ENCODE measurements at places on chromosomes 12 and 14.

DNA sequence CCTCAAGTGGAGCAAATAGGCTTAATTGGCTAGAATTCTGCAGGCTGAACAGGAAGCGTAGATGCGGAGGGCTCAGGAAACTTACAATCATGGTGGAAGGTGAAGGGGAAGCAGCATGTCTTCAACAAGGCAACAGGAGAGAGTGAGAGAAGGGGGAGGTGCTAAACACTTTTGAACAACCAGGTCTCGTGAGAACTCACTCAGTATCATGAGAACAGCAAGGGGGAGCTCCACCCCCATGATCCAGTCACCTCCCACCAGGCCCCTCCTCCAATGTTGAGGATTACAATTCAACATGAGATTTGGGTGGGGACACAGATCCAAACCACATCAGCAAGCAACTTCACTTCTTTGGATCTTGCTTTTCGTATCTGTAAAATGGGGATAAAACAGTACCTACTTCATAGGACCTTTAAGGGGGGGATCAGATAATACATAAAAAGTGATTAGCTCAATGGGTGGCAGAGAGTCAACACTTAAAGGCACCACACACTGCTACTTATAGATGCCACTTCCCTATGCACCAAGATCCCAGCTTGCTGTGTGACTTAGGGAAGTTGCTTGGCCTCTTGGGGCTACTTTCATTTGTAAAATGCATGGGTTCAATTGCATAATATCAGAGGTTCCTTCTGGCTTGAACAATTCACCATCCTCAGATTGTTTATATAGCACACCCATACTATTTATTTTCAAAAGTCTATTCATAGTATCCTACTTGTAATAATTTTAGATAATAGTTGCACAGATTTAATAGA lies 184.8 kb upstream of the RPH3A start:
- DNase-seq: no peak

DNA sequence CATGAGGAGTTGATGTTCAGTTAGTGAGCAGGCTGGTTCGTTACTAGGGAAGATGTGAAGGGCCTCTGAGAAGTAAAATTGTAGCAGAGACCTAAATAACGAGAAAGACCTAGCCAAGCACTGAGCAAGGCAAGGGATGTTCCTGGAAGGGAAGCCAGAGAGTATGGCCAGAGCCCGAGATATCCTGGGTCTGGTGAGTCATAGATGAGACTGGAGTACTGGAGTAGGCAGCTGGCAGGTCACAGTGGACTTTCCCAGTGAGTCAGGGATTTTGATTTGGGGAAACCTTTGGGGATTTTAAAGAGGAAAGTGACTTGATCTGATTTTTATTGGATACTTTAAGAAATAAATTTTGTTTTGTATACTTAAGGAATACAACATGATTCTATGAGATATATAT lies 369.0 kb downstream of the DIO2 start:
- no peak for DNase-seq

DNA sequence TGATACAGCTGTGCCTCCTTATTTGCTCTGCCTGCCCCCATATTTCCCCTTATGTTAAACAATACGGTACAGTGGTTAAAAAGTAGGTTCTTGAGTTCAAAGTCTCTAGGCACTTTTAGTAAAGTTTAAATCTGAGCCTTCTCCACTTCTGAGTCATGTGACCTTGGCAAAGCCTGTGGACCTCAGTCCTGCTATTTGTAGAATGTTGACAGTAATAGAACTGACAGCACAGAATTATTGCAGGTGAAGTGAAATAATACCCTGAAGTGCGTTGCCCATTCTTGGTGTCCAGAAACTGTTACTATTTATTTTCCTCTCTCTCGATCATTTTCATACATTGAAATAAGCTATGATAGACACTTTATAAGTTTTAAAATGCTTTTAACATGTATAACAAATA lies 499.7 kb downstream of the EGLN3 start:
- DNase-seq: no peak

GRCh38 chr14:35346738-35347322 lies 54.6 kb downstream of the PSMA6 start:
- no peak for DNase-seq

- no peak for DNase-seq
These were observed 100.4 kb downstream of the TTC6 start for GRCh38 chr14:37695866-37696265.

Measured in stimulated activated CD8-positive, alpha-beta memory T cell treated with anti-CD3 and anti-CD28 coated beads, Interleukin-2, amount 100 ng/mL, for 1 hour (primary cell).